Right atrium auricular region (tissue), 2 donors: ENCODE measurements at places on chromosomes 2 and 18.

DNA sequence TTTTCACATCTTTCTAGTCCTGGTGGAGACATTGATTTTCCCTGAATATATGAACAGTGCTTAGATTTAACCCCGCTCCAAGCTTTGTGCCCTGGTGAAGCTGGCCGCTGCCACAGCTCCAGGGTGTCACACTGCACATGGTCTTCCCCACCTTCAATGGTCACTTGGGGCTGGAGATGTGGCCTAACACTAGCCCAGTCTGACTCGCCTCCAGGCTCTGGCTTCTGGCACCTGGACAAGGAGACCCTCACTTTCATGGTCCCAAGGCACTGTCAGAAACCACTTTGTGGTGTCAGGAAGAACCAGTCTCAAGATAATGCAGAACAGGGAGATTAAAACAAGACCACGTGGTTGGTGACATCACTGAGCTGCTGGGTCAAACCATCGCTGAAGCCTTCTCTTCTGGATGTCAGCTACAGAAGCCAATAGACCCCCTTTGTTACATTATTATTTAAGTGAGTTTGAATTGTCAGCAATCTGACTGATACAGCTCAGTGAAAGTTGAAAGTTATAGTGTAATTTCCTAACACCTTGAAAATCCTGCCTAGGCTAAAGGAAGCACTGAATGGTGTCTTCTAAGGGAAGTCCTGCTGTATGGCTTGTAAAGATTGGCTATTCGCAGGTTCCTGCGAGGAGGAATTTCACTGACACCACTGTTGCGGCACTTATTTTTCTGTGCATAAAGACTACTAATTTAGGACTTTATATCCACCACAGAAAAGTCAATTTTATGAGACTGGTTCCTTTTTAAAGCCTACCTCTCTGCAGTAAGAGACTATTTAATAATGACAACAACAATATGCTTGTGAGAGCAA is 55.0 kb upstream of the CTDP1 start:
- DNase-seq, result no peak

DNA sequence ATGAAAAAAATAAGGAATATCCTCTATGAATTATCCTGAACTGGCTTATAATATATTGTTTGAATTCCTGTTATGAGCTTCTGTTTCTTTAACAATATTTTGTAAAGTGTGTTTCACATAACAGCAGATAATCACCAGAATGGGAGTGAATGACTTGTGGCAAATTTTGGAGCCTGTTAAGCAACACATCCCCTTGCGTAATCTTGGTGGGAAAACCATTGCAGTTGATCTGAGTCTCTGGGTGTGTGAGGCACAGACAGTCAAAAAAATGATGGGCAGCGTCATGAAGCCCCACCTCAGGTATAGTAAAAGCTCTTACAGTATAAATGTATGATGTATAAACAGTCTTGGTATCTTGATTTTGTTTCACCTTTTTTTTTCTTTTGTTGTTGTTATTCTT is 5.9 kb downstream of the GEN1 start:
- no peak for DNase-seq

GRCh38 chr2:186229265-186229664 is 256.8 kb upstream of the ZC3H15 start:
- no peak for DNase-seq

DNA sequence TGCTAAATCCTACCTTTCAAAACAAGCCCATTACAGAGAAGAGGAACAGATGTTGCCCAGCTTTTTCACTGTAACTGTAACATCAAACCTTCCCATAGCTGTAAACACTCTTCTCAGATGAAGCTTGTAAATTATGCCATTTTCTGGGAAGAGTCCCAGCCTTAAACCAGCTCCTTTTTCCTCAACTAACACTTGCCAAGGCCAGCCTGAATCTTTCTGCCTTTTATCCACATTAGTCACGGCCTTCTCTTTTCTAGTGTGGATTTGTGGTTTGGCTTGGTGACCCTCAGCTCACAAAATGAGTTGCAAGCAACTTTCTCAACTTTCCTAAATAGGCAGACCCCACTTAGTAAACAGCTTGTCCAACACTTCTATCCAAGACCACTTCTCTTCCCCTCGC is 90.2 kb downstream of the CABLES1 start:
- DNase-seq, result no peak

GRCh38 chr2:29042561-29043075 is 31.7 kb downstream of the PCARE start:
- no peak for DNase-seq

DNA sequence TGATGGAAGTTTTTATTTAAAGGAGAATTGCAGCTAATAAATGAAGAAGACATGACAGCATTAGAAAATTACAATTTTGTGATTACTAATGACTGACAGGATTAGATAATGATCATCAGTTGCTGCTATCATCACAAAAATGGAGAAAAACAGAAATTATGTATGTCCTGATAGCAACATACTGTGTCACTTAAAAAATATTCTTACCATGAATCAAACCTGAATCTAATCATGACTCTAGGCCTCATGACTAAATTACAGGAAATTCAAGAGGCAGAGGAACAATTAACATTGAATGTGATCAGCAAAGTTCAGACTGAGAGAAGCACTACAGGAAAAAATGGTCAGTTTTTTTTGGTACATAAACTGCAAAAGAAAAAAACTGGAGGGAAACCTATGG is 147.8 kb downstream of the PMAIP1 start:
- DNase-seq, result no peak

- no peak for DNase-seq
These were observed 58.6 kb downstream of the LCLAT1 start for GRCh38 chr2:30505500-30506180.

DNA sequence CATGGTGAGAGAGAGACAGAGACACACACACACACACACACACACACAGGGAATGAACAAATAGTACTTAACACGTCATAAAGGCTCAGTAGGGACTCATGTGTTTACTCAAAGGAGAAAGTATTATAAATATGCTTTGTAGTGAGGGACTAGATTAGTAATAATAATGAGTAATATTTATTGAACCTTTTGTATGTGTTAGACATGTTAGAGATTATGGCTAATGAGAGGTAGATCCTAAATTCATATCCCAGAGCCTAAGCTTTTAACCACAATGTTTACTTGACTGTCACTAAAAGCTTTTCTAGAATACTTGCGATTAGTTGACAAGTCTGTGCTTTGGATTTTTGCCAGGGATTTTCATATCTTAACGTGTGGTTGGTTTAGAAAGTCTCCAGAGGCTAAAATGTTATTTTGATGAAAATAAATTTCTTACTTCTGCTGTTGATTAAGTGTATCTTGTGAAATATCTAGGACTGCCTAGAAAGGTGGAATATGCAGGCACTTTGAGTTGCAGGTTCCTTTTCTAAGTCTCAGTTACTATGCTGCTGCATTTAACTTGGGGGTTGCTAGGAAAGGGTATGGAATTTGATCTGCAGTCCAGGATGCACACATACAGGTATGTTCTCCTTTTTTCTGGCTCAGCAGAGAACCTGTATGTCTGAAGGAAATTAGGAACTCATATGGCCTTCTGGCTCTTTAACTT is 64.5 kb downstream of the UBR3 start:
- no peak for DNase-seq

DNA sequence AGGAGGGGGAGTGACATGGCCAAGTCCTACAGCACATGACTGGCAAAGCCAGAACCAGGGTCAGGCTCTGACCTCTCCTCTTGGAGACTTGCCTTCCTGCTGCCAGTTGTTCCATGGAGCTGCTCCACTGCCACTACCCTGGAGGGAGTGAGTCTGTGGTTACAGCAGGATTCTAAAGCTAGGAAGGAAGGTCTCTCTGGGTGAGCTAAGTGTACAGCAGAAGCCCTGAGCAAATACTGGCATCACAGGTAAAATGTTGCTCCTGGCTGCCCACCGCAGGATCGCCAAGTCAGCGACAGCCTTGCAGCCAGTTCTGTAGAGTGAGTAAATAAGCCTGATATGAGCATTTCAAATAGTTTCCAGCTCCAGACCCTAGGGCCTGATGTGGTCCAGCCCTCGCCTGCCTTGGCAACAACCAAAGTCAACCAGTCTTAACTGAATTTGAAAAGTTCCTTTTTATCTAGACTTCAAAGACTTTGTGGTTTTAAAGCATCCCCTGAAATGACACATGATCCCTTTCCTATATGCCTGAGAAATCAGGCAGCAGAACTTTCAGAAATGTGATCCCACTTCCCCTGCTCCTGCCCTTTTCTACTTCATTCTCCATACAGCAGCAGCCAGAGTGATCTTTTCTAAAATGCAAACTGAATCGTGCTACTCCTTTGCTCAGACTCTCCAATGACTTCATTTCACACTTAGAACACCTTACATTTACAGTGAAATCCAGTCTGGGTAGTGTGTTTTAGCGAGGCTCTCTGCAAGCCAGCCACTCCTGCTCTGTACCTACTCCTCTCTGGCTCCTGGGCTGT is 114.3 kb downstream of the MGAT5 start:
- DNase-seq, result no peak

GRCh38 chr2:165827016-165827920 is 33.2 kb upstream of the GALNT3 start:
- DNase-seq, result no peak

DNA sequence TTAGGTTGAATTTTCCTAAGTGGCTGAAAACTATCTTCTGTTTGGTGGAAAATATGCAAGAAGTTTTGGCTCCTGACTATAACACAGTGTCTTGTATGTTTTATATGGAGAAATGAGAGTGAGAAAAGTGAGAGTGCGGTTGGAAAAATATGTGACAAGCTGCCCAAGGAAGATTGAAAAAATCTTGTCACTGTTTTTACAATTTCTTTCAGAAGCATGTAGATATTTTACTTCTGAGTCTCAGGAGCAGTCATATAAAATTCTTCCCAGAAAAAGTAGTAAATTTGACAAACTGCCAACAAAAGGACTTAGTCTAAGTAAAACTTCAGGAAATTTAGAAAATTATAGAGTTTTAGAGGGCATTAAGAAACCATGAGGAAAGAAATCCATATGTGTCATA is 19.4 kb upstream of the RMND5A start:
- DNase-seq, result no peak

DNA sequence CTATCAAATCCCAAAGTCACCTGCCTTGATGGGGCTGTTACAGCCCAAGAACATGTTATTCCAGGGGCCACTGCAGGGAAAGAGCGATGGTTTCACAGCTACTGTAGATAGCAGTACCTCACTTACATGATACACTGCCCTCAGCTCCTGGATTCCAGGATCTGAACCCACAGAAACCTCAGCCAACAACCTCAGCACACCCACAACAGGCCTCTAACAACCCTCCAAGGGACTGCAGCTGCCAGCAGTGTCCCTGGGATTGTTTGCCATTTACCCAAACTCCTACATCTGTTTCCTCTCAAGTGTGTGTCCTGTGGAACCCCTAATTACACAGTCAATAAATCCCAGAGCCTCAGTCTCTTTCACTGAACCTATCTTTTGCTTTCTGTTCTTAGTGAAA is 28.2 kb downstream of the OSBPL1A start:
- DNase-seq, result no peak

DNA sequence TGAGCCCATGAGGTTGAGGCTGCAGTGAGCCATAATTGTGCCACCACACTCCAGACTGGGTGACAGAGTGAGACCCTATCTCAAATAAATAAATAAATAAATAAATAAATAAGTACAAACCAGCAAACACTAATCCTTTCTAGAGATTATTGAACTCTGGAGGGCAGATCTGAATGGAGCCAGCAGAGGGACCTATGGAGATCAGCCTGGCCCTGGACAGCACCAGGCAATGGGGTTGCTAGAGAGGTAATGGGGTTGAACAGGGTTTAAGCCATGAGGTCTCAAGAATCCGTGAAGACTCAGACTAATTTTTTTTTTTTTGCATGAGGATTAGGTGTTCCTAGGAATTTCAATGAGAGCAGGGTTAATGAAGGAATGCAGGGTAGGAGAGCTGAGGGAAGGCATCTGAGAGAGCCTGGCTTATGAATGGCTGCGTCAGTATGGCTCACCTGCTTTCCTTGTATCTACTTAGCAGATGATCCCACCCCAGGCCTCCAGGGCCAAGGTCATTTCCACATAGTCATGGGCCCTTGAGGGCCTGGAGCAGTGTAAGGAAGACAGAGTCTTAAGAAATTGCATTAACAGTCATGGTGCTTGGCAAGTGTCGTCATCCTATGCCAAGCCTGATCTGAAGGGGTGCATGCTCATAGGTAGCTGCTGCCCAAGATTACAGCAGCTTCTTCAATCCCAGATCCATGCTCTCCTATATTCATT is 34.6 kb upstream of the IL37 start:
- no peak for DNase-seq

GRCh38 chr18:79356435-79356834 is 39.3 kb upstream of the NFATC1 start:
- DNase-seq, result no peak

DNA sequence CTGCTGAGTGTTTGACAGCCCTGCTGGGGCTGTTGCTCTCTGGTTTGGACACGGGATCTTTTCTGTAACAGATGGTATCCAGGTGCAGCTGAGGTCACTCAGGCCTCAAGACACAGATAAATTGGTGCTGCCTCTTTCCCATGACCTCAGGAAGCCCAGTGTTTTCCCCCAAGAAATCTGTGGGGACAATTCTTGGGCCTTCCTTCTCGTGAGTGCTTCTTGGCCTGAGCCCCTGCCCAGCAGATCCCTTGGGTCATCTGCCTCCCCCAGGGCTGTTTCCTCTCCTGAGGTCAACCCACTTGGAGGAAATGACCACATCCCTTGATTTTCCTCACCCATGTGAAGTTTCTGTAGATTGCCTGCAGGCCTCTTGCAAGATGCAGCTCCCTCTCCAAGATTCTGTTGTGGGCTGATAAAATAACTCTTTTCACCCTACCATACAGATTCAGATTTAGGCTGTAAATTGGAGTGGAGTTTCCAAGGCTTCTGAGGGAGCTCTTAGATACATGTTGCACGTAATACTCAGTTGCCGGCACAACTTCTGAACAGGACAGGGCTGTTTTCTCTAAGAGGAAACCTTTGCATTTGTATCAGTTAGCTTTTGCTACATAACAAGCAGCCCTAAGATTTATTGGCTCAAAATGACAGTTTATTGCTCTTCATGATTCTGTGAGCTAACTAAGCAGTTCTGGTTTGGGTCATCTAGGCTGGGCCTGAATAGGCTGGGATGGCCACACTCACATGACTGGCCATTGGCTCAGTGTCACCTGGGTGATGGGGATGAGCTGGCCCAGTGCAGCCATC is 13.1 kb downstream of the ZAP70 start:
- DNase-seq, result no peak

DNA sequence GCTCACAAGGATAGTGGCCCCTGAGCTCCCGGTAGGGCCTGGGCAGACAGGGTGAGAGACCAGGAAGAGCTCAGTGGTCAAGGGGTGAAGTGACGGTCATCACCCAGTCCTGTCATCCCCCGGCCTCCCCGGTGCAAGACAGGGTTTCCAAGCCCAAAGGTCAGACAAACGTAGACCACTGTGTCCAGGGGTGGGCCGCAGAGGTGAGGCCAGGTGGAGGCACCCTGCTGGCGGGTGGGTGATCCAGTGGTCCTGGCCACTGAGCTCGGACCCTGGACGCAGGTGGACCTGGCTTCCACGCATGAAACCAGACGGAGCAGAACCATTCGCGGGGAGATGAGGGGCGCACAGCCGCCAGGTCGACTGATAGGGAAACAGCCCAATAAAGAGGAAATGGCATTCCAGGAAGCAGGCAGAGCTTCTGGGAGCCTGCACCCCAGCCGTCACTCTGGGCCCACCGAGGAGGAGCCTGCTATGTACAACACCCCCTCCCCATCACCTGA is 14.4 kb upstream of the SNED1 start:
- DNase-seq, result no peak
